ENCODE measurements at places on chromosomes 7 and 10. TPM values are rescaled to one million over a fixed set of nuclear protein-coding genes. Genes with fewer than 3 reads are reported as not detected.
A peak's percentile ranks its signal among the peaks of the same experiment; 100 is the strongest.

- H3K27me3 ChIP-seq = no peaks in the 10 kb centered on the region
- no peaks in the 10 kb centered on the region for H3K4me1 ChIP-seq
- DNase-seq = no peak
- H3K4me3 ChIP-seq = no peak overlapping the region
- no peaks in the 10 kb centered on the region for H3K36me3 ChIP-seq
These were observed 245.7 kb downstream of the WDR11 start for GRCh38 chr10:121096617-121097431.

GRCh38 chr7:105782391-105783042, 93.9 kb downstream of the ATXN7L1 start:
- DNase-seq = peak; percentile 62
- H3K27ac ChIP-seq = no peak overlapping the region
- no peaks in the 10 kb centered on the region for H3K27me3 ChIP-seq
- no peaks in the 10 kb centered on the region for H3K36me3 ChIP-seq
- peaks cover 12% of the 10 kb centered on the region for H3K4me1 ChIP-seq

DNA sequence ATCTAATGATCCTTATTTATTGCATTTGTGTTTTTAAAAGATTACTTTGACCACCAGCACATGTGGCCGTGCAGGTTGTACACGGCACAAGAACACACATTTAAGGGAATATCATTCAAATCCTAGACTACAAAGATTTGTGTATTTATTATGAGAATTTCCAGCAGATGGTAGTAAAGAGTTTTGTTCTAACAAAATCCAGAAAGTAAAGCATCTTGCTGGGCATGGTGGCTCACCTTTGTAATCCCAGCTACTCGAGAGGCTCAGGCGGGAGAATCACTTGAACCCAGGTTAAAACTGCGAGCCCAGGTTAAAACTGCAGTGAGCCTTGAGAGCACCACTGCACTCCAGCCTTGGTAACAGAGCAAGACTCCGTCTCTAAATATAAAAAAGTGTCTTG, 31.5 kb downstream of the MACROH2A2 start:
- no peaks in the 10 kb centered on the region for H3K36me3 ChIP-seq
- no peak overlapping the region for H3K4me3 ChIP-seq
- peaks cover 19% of the 10 kb centered on the region for H3K27me3 ChIP-seq
- no peaks in the 10 kb centered on the region for H3K4me1 ChIP-seq

DNA sequence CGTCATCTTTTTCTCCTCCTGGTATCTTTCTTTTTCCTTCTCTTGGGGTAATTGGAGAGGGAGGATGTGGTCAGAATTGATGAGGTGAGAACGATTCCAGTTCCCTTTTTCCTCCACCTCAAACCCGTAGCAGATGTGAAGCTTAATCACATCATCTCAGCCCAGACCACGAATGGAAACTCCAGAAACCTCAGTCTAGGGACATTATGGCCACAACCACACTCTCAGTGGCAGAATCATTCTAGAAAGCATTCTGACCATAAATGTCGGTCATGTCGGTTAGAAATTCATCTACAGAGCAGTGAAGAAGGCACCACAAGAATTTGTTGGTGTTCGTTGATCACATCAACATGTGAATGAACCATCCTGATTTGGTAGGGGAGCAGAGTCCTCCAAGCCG, 78.7 kb downstream of the GATA3 start:
- no peak overlapping the region for H3K4me3 ChIP-seq
- no peak for DNase-seq
- H3K4me1 ChIP-seq = no peaks in the 10 kb centered on the region

Gene DCLRE1A
- total RNA-seq = 5.4 TPM

GRCh38 chr10:4011136-4011812, 226.3 kb upstream of the KLF6 start:
- H3K4me3 ChIP-seq = no peak overlapping the region
- no peaks in the 10 kb centered on the region for H3K27me3 ChIP-seq
- no peaks in the 10 kb centered on the region for H3K4me1 ChIP-seq
- no peaks in the 10 kb centered on the region for H3K36me3 ChIP-seq
- no peak overlapping the region for H3K27ac ChIP-seq
- DNase-seq = no peak

Gene KLF14
- not detected for total RNA-seq

Gene CREB5
- total RNA-seq = 13.8 TPM

DNA sequence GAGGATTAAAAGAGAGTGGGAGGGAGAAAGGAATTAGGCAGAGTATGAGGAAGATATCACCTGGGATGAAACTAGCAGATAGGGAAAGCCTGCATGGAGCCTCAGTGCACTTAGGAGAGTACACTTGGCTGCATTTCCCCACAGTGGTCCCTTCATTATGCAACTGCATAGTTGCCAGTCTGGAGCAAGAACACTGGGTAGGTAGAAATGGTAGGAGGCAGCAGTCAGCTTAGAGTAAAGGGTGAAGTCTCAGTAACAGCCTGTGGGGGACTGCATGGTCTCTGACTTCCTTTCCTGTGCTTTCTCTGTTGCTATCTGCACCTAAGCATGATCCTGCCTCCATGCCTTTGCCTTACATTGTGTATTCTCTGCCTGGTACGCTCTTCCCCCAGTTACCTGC, 14.0 kb upstream of the PCGF5 start:
- DNase-seq = no peak
- no peaks in the 10 kb centered on the region for H3K36me3 ChIP-seq
- H3K4me1 ChIP-seq = no peaks in the 10 kb centered on the region

Gene PKD1L1
- 3.0 TPM for total RNA-seq

Gene RAMP3
- not detected for total RNA-seq

Gene TBX20
- not detected for total RNA-seq

DNA sequence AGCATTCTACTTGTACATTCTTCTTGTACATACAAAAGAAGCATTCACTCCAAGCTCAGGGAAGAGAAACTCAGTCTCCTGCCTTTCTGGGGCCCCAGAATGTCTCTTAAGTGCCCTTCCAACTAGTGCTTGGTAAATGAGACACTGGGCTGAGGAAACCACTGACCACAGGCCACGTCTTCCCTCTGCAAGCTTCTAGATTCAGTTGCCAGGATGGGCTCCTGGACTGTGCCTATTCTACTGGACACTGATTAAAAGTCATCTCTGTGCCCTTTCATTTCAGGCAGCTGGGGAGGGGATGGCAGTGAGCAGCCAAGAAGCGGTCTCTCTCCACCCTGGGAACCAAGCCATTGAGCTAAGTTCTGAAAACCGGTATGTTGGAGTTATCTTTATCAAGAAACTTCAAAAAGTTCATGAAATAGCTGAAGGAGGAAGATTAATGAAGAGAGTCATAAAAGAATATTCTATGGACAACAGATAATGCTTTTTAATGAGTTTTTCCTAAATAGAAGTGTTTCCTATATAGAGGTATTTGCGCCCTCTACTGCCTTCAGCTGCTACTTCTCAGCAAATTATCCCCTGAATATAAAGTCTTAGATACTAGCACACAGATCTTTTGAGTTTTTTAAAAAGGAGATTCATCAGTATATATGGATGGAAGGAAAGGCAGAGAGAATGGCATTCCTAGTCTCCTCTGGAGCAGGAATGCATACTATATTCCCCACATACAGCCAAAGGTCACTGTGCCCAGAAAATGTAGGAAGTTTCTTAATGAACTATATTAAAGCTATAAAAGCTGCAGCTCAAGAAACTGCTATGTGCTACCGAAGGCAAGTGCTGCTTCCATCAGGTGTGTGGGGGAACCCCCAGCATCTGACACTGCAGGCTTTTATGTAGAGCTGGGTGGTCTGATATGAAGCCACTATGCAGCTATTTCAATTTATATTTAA, 8.4 kb upstream of the IFIT1B start:
- no peak overlapping the region for H3K27ac ChIP-seq
- H3K4me3 ChIP-seq = no peak overlapping the region
- peak; percentile 61 for DNase-seq
- peaks cover 8% of the 10 kb centered on the region for H3K27me3 ChIP-seq

GRCh38 chr7:8371742-8372141, 61.7 kb upstream of the NXPH1 start:
- no peaks in the 10 kb centered on the region for H3K4me1 ChIP-seq
- H3K27ac ChIP-seq = no peak overlapping the region
- DNase-seq = no peak
- no peaks in the 10 kb centered on the region for H3K36me3 ChIP-seq
- no peaks in the 10 kb centered on the region for H3K27me3 ChIP-seq
- no peak overlapping the region for H3K4me3 ChIP-seq

Gene C7orf25
- 4.2 TPM for total RNA-seq

Gene IFIT1B
- total RNA-seq = not detected

DNA sequence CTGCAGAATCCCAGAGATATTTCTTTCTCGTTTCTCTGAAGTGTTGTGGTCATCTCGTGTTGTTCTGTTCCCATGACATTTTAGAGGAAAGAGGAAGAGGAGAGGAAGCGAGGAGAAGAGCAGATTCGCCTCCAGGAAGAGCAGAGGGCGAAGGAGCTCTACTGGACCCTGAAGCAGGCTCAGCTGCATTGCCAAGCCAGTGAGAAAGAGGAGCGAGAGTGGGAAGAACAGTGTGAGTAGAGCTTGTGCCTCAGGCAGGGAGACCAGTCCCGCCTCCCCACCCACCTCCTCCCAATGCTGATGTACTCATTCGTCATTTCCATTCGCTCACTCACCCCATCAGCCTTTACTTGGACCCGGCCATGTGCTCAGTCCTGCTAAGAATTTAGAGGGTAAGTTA, 50.8 kb downstream of the SH2D4B start:
- no peak overlapping the region for H3K27ac ChIP-seq
- DNase-seq = no peak
- no peaks in the 10 kb centered on the region for H3K36me3 ChIP-seq

DNA sequence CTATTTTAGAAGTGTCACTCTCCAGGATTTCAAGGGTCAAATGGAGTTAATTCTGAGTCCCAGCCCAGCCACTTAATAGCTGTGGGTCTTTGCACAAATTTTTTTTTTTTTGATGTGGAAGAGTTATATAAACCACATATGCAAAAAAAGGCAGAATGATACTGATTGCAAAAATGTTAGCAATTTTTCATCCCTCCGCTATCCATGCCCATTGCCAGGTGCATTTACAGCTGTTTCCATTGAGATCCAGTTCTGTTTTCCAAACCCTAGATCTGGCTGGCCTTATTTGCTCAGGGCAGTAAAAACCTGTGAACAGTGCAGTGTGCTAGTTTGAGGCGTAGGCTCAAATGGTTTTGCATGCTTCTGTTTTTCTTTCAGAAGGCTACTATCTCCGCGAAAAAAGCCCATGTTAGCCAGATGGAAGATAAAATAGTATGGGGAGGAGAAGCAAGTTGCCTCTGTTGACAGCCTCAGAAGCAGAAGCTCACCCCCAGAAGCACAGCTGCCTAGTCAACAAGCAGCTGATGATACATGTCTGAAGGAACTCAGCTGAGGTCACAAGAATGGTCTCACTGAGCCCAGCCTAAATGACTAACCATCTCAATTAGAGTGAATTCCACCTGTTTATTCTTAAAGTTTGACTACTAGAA, 997 bp upstream of the ZNF138 start:
- H3K4me1 ChIP-seq = peaks cover 3% of the 10 kb centered on the region
- no peaks in the 10 kb centered on the region for H3K27me3 ChIP-seq
- no peak overlapping the region for H3K27ac ChIP-seq
- no peak for DNase-seq
- no peak overlapping the region for H3K4me3 ChIP-seq
- H3K36me3 ChIP-seq = no peaks in the 10 kb centered on the region

Gene SSC4D
- total RNA-seq = 0.46 TPM

Gene ZNF680
- total RNA-seq = 10.8 TPM

DNA sequence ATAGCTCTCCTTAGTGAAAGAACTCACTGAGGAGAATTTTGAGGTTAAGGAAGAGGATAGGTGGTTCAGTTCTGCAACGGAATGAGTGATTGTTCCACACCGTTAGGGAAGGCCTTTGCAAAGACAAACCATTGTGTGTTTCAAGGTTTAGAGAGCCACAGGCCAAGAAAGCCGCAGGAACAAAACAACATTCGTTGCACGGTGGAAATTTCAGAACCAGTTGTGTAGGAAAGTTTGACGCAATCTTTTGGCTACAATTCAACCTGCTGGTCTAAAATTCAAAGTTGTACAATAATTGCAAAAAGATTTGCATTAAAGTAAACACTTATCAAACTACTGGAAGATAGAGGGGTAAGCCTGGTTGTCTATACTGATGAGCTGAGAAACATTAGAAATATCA, 91.4 kb downstream of the FAM107B start:
- DNase-seq = peak; percentile 7
- no peaks in the 10 kb centered on the region for H3K4me1 ChIP-seq
- no peak overlapping the region for H3K4me3 ChIP-seq
- no peak overlapping the region for H3K27ac ChIP-seq
- H3K36me3 ChIP-seq = no peaks in the 10 kb centered on the region

DNA sequence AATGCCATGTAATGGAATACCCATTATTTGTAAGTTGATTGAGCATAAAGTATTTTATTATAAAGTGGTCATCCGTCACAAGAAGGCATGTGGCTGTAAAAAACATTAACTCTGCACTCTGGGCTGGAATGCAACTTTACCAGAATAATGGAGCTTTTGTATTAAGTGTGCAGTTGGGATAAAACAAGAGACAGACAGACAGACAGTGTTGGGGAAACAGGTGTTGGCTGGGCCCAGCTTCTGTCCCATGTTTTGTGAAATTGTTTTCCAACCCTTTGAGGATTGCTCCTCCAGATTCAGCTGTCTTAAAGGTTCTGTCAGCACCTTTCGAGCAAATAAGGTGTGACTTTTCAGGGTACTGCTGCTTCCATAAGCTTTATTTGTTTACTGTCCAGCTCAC, 67.9 kb upstream of the NFKB2 start:
- no peak overlapping the region for H3K4me3 ChIP-seq
- H3K36me3 ChIP-seq = no peaks in the 10 kb centered on the region
- no peaks in the 10 kb centered on the region for H3K27me3 ChIP-seq
- H3K27ac ChIP-seq = no peak overlapping the region
- DNase-seq = no peak

GRCh38 chr7:39075210-39075609, 97.5 kb downstream of the POU6F2 start:
- no peaks in the 10 kb centered on the region for H3K36me3 ChIP-seq
- no peak for DNase-seq
- H3K27ac ChIP-seq = no peak overlapping the region
- peaks cover 5% of the 10 kb centered on the region for H3K27me3 ChIP-seq
- H3K4me1 ChIP-seq = no peaks in the 10 kb centered on the region

Gene FZD8
- total RNA-seq = 9.1 TPM

Gene ARHGEF5
- 0.88 TPM for total RNA-seq

- peaks cover 2% of the 10 kb centered on the region for H3K4me1 ChIP-seq
- no peak for DNase-seq
- no peak overlapping the region for H3K27ac ChIP-seq
- no peak overlapping the region for H3K4me3 ChIP-seq
These were observed 6.3 kb downstream of the ZNF467 start for GRCh38 chr7:149767068-149767467.

DNA sequence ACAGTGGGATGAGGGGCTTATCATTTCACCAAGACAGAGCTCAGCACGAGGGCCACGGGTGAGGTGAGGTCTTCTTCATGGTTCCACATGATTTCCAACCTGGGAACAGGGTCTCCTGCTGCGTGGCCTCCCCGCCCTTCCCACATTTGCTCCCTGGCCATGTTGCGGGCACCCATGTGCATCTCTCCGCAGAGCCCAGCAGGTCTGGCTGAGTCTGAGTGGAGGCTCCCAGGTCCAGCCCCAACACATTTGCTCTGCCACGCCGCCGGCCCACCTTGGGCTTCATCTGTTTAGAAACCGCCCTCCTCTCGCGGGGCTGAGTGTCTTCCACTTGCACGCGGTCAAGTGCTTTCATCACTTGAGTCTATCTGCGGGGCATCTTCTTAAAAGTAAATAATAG, 14.8 kb upstream of the PRKAR1B start:
- no peaks in the 10 kb centered on the region for H3K4me1 ChIP-seq
- no peak for DNase-seq
- H3K36me3 ChIP-seq = peaks cover 3% of the 10 kb centered on the region
- no peak overlapping the region for H3K4me3 ChIP-seq

Gene GNAT3
- total RNA-seq = not detected

Gene CLDN4
- 0.25 TPM for total RNA-seq
